ENCODE measurements at places on chromosomes 5 and 9. TPM values are rescaled to one million over a fixed set of nuclear protein-coding genes. Genes with fewer than 3 reads are reported as not detected.

DNA sequence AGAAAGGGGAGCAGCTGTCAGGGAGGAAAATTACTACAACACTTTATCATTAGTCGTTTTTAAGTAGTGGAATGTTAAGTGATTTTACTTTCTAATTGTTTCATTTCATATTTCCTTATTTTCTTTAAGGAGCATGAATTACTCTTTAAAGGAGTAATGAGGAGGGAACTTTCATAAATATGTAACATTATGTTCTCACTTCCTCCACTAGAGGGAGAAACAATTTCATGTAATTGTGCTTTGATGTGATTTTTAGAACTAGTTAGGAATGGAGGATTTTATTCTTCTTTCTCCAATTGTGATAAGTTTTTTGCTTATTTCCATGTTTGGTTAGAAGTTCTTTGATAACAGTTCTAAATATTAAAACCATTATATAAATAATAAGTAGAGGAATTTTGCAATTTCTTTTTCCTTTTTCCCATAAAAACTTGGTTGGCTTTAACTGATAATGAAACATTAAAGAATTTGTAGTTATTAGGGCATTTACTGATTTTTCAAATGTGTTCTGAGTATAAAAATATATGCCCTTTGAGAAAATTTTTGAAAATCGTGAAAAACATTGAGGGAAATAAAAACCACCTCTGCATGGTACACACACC, 25.6 kb downstream of the CEP78 start:
- peak; percentile 60 for DNase-seq

DNA sequence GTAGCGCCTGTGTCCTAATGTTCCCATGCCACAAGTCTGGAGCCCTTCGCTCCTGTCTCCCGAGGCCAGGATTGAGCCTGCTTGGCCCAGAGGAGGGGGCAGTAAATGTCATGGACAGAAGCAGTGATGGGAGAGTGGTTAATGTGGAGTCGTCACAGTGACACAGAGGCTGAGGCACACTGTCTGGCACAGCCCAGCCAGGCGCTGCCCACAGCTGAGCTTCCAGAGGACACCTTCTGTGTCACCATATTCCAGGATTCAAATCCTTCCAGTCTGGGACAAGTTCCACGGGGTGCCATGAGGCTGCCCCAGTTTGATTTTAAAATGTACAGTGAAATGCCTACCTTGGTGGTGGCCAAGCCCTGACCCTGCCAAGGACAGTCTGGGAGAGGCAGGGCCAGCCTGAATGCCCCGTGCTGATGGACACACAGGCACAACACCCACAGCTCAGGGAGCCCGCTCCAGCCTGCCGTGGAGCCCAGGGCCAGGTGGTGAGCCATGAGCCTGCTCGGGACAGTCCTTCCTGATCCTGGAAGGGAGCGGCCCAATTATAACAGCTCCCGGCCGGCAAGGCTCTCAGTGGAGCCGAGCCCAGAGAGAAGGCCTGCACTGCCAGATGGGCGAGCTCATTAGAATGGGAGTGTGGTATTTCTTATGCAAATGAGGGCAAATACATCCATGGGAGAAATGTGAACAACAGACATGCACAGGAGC, 99.1 kb upstream of the RUFY1 start:
- DNase-seq: no peak

GRCh38 chr5:40666657-40667056, 13.1 kb upstream of the PTGER4 start:
- DNase-seq: no peak

DNA sequence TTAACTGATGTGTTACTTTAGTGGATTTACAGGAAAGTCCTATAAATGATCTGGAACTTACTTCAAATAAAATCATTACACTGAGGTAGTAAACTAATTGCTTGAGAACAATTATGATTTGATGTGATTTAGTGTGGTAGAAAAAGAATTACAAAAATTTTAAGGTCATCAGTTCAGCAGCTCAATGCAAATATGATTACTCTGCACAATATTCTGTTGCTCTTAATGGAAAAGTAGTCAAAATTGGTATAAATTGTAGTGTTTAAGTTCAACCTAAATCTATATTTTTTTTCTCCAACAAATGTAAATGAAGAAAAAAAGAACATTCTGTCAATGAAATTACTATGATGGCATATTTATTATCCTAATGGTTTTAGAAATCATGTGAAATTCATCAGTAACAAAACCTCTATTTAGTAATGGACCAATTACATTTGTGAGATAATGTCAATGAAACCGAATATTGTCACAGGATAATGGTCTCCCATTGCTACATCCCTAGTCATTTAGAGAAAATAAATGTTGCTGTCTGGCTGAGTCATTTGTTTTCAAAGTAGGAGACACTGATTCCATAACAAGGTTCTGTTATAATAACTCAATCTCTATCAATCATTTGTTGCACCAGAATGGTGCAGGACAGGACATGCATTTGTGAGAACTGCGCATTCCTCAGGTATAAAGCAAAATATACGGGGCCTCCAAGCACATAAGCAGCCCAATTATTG, 177.1 kb downstream of the NFIB start:
- no peak for DNase-seq

- no peak for DNase-seq
Measured at GRCh38 chr5:135456238-135457099, 4.3 kb upstream of the TIFAB start.

The PAPPA gene
- total RNA-seq: 0.34 TPM

Measured in dermis blood vessel endothelial cell (primary cell).